ENCODE measurements at places on chromosomes 3 and 15.

DNA sequence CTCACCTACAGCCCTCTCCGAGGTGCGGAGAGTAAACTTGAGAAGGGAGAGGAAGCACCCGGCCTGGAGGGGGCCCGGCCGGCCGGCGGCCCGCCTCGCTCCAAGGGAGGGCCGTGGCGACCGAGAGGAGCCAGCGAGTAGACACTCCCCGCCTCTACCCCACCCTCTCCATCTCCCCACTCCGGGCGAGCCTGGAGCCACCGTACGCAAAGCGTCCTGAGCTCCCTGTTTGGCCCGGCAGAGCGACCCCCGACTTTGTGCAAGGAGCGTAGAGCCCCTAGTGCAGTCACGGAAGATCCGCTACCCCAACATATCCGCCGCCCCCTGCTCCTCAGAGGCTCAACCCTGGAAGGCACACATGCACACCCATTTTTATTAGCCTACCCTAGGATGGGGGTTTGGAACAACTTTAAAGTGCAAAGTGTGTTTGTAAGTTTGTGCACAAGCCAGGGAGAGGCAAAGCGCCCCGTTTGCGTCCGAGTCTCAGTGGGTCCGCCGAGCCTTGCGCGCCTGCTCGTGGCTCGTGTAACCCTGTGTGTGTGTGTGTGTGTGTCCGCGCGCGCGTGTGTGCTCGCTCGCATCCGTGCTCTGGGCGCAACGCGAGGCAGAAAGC is 508 bp upstream of the SMAD6 start:
- DNase-seq, result peak; percentile 58

DNA sequence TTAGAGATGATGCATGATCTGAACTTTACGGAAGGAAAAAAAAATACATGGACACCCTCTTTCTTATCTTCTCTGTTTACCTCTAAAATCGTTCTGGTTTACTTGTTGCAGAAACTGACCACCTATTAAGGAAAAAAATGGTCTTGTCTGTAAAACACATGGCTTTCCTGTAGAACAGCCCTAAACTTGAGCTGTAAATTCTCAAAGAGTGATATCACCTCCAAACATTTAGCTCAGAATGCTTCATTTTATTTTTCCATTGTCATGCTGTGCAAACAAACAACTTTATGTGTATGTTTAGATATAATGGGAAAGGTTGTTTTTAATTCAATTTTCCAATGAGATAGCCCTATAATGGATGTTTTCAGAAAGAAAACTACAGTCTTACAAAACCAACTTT is 237.4 kb upstream of the NR2F2 start:
- DNase-seq, result no peak

DNA sequence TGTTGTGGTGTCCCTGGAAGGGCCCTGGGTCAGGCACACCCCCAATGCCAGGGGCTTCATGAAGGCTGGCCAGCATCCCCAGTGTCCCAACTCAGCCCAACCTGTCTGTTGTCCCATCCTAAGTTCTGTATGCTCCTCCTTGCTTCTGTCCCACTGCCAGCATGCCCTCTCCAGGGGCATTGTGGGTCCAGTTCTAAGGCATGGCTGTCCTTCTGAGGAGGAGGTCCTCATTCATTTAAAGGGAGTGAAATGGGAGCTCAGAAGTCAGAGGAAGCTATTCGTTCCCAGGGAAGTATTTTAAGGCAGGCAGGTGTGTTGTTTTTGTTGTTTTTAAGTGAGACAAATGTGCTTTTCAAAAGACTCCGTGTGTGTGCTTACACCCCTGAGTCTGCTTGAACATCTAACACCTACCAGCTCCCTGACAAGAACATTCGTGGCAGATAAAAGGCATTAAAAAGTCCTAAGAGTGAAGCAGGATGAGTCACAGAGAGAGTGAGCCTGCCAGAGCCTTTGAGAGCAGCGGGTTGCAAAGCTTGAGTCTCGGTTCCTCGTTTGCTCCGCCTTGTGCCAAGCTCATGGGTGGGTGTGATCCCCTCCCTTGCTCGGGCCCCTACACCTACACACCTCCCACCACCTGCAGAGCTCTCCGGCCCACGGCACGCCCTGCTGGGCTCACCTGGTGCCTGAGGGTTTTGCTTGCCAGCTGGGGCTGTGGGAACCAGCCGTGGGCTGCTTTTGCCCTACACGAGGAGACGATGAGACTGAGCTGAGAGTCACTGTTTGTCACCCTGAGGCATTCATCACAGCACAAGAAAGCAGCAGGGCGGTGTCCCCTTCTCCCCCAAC is 183.4 kb upstream of the TOPAZ1 start:
- peak; percentile 20 for DNase-seq

DNA sequence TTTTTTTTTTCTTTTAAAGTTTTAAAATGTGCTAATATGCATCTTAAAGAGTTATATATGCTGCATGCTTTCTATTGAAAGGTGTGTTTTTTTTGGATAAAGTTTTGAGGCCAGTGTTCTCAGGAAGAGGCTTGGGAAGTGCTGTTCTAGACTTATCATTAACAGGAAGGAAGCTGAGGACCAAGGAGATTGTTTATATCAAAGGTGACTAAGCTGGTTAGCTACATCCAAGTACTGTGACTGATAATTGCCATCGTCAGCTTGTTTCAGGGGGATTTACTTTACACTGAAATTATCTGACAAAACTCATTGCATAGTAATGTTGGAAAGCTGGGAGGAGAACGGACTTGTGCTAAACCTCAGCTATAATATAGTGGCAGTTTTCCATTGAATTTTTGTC is 36.3 kb upstream of the UTS2B start:
- no peak for DNase-seq

GRCh38 chr3:63168179-63168578 is 109.9 kb upstream of the SYNPR start:
- DNase-seq, result no peak

- no peak for DNase-seq
These were observed 78.7 kb downstream of the MITF start for GRCh38 chr3:69817988-69818387.

GRCh38 chr15:79853492-79854328 is 43.1 kb downstream of the MTHFS start:
- DNase-seq, result peak; percentile 76

- DNase-seq, result no peak
These were observed 51.4 kb downstream of the SEMA6D start for GRCh38 chr15:47768735-47769134.

GRCh38 chr3:195366200-195366925 is 76.5 kb downstream of the ACAP2 start:
- DNase-seq, result peak; percentile 89

DNA sequence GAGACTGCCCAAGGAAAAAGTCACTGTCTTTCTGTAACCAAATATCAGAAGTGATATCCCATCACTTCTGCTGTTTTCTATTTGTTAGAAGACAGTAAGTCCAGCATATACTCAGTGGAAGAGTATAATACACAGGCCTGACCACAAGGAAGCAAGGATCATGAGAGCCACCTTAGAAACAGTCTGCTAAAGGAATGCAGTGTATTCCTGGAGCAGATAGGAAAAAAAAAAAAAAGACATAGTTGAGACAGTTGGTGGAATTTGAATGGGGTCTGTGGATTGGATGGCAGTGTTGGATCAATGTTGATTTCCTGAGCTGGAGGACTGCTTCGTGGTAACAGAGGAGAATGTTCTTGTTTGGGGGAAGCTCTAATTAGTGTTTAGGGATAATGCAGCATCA is 26.5 kb upstream of the FBXL2 start:
- no peak for DNase-seq

DNA sequence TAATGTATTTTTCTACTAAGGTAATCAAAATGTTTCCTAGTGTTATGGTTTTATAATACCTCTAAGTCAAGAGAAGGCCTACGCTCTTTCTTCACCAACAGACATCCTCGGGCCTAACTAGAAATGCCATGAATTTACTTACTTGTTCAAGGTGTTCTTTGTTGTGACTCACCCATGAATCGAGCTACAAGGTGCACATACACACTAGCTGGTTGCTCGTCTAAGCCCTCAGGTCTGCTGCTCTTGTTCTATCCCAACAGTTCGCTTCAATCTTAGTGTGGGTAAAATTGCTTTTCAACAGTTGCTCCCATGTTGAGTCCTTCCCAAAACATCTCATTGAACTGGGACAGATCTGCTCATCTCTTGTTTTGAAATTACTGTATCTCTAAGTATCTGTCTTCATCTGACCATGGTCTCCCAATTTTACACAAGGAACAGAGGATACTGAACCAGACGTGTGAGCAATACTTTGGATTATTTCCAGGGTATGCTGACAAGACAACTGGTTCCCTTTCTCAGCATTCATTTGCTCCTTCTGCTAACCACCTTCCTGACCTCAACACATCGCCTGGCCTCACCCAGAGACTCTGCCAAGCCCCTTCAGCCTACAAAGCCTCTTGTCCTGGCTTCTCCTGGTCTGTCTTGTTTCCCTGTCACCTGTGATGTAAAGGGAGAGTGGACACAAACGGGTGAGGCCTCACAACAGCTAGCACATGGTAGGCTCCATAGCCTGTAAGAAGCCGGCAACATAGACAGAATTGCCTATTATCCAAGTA is 84.2 kb downstream of the NEDD4 start:
- DNase-seq, result peak; percentile 40

DNA sequence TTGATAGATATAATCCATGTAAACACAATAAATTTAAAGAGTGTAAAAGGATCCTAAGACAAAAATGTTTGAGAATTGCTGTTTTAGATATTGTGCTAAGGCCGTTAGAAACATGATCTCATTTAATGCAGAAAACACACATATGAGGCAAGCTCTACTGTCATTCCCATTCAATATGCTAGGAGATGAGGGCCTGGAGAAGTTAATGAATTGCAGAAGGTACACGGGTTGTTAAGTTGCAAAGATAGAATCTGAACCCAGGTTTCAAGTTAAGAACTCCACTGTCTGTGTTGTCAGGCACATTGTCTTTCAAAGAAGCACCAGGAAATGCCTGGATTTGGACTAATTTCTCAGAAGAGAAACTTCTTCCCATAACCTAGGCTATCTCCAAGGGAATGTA is 65.1 kb upstream of the SAMMSON start:
- DNase-seq, result no peak
